Activated CD8-positive, alpha-beta T cell treated with anti-CD3 and anti-CD28 coated beads for 36 hours (primary cell): ENCODE measurements at places on chromosomes 1 and 21.

DNA sequence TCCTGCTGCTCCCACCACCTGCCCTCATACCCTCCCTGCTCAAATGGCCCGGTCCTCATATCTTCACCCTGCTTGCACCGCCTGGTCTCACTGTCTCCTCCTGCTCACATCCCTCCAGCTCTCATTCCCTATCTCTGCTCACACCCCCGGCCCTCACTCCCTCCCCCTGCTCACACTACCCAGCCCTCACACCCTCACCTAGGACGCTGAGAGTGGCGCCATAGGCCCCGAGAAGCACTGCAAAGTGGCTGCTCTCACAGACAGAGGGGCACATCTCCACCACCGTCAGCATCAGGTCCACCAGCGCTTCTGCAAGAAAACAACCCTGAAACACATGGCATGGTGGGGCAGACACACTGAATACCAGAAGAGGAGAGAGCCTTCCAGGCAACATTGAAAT lies 38.6 kb downstream of the MRAP start:
- no peak for DNase-seq

DNA sequence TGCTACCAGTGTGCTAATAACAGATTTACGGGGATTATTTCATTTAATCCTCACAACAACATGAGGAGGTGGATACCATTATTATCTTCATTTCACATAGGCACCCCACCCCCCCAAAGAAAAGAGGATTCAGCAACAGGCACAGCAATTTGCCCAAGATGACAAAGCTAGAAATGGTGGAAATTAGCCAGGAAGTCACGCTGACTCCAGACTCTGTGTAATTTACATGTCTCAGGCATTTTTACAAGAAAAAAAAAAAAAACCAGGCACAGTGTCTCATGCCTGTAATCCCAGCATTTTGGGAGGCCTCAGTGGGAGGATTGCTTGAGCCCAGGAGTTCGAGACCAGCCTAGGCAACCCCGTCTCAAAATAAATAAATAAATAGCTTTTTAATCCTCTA lies 37.5 kb upstream of the PRDM2 start:
- no peak for DNase-seq

DNA sequence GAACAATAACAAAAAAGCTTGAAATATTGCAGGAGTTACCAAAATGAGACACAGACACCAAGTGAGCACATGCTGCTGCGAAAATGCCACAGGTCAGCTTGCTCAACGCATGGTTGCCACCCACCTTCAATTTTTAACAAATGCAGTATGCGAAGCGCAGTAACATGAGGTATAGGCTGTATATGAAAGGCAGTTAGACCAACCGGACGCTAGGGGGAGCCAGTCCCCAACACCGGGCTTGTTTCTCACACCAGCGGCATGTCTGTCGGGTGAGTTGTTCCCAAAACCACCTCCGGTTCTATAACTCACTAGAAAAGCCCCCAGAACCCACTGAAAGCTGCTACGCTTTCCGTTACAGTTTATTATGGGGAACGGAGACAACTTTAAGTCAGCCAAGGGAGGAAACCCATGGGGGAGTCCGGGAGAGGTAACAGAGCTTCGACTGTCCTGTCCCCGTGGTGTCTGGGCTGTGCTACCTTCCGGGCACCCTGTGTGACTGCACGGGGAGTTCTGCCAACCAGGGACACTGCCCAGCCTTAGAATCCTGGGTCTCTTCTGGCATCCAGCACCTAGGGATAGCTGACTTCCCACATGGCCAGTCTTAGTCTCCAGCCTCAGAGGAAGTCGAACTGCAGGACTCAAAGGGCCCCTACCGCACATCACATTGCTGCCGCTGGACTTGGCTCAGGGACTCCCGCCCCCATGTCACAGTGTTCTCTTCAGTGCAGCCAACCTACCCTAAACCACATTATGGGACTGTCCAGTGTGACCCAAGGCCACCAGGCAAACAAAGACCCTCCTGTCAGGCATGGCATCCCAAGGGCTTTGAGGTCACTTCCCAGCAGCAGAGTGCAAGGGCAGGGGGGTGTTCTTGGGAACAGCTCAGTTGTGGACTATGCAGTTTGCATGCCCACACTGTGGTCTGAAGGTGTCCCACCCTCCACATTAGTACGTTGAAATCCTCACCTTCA lies 14.0 kb downstream of the RNF187 start:
- DNase-seq, result peak; percentile 98

- DNase-seq, result no peak
Observed at GRCh38 chr1:15312626-15313411, 65.8 kb downstream of the FHAD1 start.

- no peak for DNase-seq
Observed at GRCh38 chr1:19450811-19451515, 34.4 kb downstream of the CAPZB start.

- DNase-seq, result no peak
Observed at GRCh38 chr1:153538315-153538821, 2.4 kb downstream of the S100A5 start.

DNA sequence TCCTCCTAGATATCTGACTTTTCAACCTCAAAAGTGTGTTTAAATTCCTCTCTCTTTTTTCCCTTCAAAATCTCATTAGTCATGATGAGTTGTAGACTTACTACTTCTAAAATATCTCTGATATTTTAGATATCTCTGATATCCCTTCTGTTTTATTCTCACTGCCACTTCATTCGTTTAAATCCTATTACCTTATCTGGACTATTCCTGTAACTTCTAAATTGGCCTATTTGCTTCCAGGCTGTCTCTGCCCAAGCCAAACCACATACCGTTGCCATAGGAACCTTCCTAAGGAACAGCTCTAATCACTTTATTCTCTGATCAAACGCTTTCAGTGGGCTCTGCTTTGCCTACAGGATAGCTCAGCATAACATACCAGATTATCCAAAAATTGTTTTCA lies 333.1 kb upstream of the CHRM3 start:
- DNase-seq, result no peak

DNA sequence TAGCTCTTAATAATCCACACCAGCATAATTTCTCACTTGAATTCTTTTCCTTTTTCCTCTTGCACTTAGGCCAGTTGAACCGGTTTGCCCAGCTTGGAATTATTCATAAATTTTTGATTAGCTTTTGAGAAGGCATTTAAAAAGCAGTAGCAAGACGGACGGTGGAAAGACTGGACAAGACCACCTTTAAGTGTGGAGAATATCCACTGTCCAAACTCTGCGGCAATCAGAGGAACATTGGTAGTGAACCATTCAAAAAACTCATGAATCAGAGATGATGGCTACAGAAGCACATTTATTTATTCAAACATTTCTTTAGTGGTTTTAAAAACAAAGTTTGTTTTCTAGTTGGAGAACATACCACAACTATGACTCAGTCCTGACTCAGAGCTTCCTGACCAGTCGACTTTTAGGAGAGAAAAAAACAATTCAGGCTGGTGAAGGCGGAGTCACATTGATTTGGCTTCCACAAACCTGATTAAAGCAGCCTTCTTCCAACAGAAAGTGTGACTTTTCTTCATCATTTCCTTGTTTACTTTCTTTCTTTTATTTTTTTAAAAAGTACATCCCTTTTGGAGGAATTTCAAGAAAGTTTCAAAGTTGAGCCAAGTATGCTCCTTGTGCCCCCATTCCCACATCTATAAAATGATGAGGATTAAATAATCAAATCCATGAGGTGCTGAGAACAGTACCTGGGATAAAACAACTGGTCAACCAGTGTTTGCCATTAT lies 128.8 kb downstream of the ADSS2 start:
- DNase-seq, result peak; percentile 57

GRCh38 chr21:39523399-39523798 lies 71.6 kb downstream of the SH3BGR start:
- DNase-seq, result no peak

GRCh38 chr1:198892065-198892464 lies 253.2 kb downstream of the PTPRC start:
- no peak for DNase-seq

DNA sequence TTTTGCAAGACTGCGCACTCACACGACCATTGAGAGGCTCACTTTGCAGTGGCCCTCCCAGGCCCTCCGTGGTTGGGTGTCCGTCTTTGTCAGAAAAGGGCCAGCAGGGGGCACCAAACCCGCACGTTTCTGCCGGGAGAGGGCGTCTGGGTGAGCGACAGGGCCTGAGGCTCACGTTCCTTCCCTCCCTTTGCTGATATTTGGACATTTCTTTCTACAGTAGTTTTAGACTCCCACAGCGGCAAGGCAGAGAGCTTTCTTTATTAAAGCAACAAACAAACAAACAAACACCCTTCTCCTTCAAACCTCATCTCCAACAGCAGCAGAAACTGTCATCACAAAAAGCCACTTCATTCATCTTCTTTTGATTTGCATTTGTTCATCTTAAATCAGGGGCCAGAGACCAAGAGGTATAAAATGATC lies 79.2 kb upstream of the WDR26 start:
- DNase-seq, result peak; percentile 91

- no peak for DNase-seq
Observed at GRCh38 chr1:213051881-213052202, 801 bp downstream of the RPS6KC1 start.

- DNase-seq, result no peak
Observed at GRCh38 chr1:27519331-27520258, 29.6 kb upstream of the WASF2 start.

DNA sequence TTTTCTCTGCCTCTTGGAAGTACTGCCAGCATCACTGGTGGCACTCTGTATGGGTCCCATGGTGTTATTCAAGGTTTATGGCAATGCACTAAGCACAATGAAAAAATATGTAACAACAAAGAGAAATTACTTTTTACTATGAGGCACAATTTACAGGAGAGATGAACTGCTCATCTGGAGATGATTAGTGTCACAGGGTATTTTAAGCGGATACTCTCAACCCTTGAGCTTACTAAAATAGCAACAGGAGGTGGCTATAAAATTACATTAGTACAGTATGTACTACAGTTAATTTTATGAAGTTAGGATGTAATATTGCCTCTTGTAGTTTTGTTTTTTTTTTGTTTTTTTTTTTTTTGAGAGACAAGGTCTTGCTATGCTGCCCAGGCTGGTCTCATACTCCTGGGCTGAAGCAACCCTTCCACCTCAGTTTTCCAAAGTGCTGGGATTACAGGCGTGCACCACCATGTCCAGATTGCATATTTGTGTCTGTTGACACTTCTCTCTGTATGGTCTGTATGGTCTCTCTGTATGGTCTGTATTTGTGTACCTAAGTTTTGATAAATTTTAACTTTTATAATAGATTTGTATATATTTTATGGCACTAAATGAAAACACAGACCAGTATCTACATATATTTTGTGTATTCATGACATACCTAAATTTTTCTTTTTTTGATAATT lies 175.6 kb upstream of the HP1BP3 start:
- DNase-seq, result no peak

- DNase-seq, result no peak
Observed at GRCh38 chr21:29366532-29366931, 67.8 kb downstream of the BACH1 start.

GRCh38 chr1:201731592-201731991 lies 97.4 kb upstream of the IPO9 start:
- no peak for DNase-seq

DNA sequence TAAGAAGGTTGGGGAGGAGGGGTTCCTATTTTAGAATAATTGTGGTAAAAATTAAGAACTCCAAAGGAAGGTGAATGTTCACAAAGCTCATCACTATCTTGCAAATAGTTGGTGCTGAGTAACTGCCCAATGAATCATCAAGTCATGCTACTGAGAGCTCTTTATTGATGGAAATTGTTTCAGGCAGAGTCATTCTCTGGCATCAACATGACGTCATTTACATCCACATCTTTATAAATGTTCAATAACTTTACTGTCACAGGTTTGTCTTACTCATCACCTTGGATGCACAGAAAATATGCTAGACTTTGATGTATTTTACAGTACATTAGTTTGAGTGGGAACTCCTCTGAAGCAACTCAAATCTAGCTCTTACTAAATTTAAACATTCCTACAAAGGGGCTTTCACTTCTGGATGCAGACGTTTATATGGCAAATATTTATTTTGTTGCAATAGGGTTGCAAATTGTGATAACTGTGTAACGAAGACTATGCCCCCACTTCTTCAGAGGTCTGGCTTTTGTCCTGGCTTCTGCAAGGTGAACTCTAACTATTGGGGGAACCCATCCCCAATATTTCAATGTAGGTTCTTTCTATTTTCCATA lies 273.7 kb upstream of the AJAP1 start:
- no peak for DNase-seq

- DNase-seq, result no peak
Observed at GRCh38 chr1:184403961-184404726, 17.3 kb downstream of the C1orf21 start.

- DNase-seq, result no peak
Observed at GRCh38 chr1:168939110-168939946, 167.2 kb upstream of the ATP1B1 start.

DNA sequence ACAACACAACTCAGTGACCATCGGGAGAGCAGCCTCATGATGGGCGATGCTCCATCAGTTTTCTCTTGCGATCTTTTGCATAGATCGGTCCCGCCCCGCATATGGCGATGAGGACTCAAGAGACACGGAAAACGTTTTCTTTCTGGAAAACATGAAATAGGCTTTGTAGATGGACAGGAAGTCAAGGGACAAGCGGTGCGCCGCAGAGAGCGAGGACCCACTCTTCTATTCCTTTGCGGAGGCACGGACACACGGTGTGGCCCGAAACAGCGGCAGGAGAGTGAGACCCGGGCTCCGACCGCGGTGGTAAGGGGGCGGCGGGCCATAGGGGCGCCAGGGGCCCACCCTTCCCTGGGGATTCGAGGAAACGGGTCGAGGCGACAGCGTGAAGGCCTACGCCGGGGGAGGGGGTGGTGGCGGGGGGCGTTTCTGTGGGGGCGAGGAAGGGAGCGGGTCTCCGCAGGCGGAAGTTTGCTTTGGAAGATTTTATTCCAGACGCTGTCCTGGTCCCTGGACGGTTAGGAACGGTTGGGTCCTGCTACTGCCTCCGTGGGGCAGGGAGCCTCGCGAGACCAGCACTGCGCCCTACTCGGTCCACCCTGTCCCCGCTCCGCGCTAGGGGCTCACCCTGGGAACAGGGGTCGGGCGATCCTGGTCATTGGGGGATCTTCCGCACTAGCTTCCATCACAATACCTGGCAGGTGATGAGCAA lies 796 bp upstream of the TDRKH start:
- peak; percentile 29 for DNase-seq

DNA sequence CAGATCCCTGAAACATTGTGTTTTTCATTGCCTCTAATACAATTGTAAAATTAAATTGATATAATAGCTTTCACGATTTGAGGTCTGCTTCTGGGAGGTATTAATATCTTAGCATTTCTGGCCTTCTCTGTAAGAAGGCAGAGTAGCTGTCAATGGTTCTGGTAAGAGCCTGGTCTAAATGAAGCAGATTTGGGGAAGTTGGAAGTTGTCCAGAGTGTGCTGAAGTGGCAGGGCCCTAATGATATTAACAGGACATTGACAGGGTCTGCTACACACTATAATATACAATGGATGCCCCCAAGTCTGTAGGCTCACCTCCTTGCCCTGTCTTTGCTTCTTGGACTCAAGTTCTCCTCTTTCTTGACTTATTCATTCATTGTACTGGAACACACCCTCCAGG lies 99.5 kb downstream of the C4BPA start:
- no peak for DNase-seq

GRCh38 chr1:59151387-59151761 lies 145.5 kb upstream of the FGGY start:
- DNase-seq, result no peak

- no peak for DNase-seq
Observed at GRCh38 chr1:236850077-236850979, 55.2 kb downstream of the MTR start.
